ENCODE measurements at places on chromosomes 12 and 14. TPM values are rescaled to one million over a fixed set of nuclear protein-coding genes. Genes with fewer than 3 reads are reported as not detected.

The CD27 gene
- total RNA-seq, result 0.21 TPM

The CABP1 gene
- total RNA-seq, result 0.38 TPM

The RASAL1 gene
- 1.8 TPM for total RNA-seq

The TEAD4 gene
- 26.7 TPM for total RNA-seq

The NOP9 gene
- 13.9 TPM for total RNA-seq

The POU6F1 gene
- total RNA-seq, result 7.4 TPM

The FAM186B gene
- 1.7 TPM for total RNA-seq

The ABCD4 gene
- 21.5 TPM for total RNA-seq

The SERPINA5 gene
- 52.3 TPM for total RNA-seq

The PRH2 gene
- total RNA-seq, result not detected

The SLC10A1 gene
- not detected for total RNA-seq

- no peak for DNase-seq
Measured at GRCh38 chr14:64463195-64463594, 2.1 kb upstream of the AKAP5 start.

GRCh38 chr14:94770251-94770749 lies 387 bp upstream of the GSC start:
- DNase-seq, result no peak

DNA sequence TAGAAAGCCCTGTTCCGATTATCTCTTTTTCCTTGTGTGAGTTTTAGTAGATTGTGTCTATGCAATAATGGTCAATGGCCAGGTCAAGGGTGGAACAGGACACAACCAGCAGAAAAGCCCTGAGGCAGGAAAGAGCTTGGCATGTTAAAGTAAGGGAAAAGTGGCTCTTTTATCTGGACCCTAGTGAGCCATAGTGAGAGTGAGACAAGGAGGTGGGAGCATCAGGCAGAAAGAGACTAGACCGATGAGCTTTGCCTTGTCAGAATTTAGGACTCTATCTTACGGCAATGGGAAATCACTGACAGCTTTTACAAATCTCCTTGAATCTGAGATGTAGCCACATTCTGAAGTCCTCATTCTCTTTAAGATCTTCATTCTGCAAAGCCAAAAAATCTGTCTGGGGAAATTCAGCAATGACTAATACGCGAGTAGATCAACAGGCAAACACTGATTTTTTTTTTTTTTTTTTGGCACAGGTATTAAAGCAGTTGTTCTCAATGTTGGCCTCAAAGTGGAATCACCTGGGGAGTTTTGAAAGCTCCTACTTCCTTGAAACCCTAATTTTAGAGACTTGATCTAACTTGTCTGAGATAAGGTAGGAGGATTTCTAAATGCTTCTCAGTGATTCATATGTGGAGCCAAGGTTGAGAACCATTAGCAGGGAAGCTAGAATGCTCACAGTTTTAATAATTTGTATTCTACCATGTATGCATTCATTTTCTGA lies 33.9 kb downstream of the TMEM19 start:
- no peak for DNase-seq

DNA sequence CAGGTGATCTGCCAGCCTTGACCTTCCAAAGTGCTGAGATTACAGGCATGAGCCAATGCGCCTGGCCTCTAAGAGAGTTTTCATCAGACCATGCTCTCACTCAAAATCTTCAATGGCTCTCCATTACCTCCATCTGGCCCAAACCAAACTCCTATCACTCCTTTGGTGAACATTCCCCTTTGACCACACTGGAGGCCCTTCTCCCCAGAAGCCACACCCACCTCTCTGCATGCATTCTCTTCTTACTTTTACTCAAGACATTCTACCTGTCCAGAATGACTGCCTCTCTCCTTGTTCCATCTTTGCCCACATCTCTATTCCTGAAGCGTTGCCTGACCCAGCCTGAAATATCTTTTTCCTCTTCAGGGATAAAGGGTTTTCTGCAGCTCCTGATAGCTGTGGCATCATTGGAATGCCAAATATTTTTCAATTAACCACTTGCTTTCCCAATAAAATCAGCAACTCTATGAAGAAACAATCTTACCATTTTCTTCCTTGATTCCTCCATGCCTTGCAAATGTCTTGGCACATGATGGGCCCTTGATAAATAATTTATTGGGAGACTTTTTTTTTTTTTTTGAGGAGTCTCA lies 15.5 kb downstream of the PLEK2 start:
- no peak for DNase-seq

DNA sequence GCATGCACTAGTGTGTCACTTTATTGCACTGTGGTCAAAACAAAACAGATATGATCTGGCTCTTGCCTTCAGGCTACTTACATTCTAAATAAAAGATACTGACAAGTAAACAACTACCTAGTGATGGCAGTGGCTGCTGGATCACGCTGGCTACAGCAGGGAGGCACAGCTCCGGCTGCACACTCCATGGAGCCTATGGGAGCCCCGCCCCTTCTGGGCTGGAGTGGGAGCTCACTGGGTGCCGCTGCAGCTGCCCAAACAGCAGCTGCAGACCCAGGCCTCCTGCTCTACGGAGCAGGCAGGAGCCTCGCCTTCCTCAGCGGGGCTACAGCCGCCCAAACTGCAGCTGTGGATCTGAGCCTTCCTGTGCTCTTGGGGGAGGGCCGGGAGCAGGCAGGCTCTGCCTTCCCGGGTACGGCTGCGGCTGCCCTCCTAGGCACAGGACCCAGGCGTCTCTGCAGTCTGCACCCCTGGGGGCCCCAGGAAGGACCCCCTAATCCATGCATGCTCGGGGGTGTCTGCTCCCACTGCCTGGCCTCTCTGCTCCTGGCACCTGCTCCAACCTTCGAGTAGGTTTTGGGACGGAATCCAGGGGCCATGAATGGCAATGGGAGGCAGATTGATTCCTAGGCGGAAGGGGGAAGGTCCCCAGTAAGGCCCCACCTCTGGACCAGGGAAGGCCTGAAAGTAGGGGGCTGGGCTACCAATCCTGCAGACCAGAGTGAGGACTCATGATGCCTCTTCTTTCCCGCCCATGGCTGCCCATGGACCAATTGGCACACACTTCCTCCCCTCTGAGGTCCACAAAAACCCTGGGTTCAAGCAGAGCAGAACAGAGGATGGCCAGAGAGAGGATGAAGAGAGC lies 253.1 kb downstream of the ANO6 start:
- DNase-seq, result no peak

- no peak for DNase-seq
Measured at GRCh38 chr12:42757624-42758119, 168.1 kb upstream of the PRICKLE1 start.

- no peak for DNase-seq
Measured at GRCh38 chr12:16599081-16599480, 6.9 kb downstream of the LMO3 start.

GRCh38 chr12:44972746-44973421 lies 78.0 kb downstream of the DBX2 start:
- no peak for DNase-seq

GRCh38 chr14:99413172-99413571 lies 67.5 kb downstream of the SETD3 start:
- DNase-seq, result no peak

- no peak for DNase-seq
Measured at GRCh38 chr14:65703996-65704395, 291.5 kb downstream of the FUT8 start.

DNA sequence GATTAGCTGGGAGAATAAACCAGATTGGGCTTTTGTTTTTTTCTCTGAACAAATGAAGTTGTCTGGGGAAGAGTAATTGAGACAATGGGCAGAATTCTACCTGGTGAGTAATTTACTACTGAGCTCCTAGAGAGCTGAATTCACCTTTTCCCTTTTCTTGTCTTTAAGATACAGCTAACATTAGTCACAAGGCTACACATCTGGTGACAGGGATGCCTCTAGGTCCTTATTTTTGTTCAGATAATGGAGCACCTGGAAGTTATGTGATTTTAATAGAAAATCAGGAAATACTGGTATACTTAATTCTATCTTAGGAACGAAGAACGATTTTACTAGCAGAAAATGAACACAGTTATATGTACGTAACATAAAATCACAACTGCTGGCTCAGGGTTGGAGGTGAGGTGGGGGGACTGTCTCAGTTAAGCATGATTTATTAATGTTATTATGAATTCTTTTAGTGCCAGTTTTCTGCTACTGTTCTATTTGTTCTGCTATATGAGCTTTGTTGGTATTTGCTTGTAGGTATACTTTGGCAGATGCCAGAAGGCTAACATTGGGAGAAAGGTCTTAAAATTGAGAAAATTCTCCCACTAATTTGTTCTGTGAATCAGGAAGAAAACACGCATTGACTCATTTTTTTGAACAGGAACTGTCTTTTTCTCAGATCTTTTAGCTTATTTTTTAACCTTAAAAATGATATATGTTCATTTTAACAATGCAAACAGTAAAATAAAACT lies 482.7 kb upstream of the RGS6 start:
- DNase-seq, result no peak

- DNase-seq, result no peak
Measured at GRCh38 chr12:79710707-79711483, 20.1 kb upstream of the PAWR start.

DNA sequence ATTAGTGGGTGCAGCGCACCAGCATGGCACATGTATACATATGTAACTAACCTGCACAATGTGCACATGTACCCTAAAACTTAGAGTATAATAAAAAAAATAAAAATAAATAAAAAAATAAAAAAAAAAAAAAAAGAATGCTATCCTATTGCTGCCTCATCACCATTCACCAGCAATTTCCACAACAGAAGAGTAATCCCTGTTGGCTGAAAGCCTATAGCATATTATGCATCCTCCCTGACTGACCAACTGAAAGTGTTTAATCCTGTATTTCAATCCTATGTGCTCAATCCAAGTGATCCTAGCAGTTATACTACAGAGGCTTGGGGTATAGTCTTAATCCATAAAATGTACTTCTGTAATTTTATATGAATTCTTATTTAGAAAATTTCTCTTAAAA lies 18.5 kb downstream of the DICER1 start:
- DNase-seq, result no peak

DNA sequence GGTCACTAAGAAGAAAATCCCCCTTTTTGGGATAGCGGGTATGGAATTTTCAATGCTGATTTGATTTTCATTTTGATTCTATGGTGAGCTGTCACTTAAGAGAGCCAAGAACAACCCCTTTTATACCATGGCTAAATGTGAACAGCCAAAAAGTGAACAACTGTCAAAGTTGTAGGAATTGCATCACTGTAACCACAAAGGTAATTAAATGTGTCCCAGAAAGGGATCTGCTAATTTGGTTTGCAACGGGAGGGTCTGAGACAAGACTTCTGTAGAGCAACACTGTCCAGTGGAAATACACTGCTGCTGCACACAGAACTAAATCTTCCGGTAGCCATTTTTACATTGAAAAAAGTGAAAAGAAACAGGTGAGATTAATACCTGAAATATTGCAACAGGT lies 14.6 kb downstream of the CHST11 start:
- DNase-seq, result no peak

GRCh38 chr14:24053548-24054323 lies 1.9 kb downstream of the CARMIL3 start:
- DNase-seq, result no peak

DNA sequence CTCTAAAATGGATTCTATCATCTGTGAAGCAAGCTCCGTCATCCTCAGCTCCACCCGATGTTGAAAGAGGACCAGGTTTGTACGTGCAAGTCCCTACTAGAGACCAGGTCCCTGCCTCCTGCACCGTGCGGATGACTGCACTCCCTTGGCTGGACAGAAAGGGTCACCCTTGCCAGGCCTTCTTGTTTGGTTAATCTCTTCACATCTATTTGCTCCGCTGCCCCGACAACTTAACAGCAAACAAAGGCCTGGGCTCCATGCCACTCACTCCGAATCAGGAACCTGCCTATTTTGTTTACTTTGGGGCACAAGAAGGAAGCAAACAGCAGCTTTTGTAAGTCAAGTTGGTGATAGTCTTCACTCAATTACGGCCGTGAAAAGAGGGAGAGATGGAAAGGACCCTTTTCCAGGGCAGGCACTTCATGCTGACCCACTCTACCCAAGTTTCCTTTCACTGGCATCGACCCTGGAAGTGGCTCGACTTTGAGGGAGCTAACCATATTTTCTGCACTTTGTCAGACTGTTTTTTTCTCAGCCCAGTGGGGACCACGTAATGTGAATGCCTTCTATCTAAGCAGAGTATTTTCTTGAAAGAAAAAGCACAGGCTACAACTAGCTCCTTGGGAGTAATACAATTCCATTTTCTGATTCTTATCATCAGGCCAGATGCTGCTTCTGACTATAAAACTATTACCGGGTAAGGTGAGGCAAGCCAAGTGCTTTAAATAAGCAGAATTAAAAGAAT lies 202.6 kb downstream of the FOXN3 start:
- DNase-seq, result peak; percentile 90

DNA sequence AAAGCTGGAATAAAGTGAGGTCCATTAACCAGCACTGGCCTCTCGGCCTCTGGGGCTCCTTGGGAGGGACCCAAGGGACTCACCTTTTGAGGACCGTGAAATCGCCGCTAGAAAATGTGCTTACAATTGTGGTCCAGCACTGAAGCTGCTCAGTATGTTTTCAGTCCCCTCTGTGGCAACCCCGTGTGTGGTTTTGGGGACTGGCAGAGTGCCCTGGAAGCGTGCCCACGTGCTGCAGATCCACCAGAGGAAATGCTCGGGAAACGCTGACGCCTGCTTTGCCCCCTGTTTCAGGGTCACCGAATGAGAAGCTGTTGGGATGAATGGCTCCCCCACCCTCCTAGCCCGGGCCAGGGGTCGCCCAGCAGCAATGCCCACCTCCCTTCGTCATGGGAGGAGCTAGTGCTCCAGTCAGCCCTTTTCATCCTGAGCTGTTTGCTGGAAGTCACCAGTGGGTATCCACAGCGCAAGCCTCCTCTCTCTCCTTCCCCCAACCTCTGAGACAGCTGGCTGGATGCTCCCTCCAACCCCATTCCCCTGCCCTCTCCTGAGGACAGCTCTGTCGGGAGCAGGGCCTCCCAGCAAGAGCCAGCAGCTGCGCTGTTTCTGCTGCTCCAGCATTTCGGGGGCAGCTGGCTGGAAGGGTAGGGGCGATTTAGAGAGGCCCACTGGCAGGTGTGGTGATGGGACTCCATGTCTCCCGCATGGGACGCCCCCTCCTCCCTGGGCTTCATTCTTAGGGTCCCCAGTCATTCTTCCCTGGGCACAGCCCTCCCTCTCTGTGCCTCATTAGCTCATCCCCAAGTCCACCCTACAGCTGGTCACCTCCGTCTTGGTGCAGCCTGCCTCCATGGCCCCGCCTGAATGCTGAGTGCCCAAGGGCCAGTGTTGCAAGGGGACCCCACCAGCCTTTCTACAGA lies 33.2 kb upstream of the PPP1R13B start:
- DNase-seq, result peak; percentile 93

DNA sequence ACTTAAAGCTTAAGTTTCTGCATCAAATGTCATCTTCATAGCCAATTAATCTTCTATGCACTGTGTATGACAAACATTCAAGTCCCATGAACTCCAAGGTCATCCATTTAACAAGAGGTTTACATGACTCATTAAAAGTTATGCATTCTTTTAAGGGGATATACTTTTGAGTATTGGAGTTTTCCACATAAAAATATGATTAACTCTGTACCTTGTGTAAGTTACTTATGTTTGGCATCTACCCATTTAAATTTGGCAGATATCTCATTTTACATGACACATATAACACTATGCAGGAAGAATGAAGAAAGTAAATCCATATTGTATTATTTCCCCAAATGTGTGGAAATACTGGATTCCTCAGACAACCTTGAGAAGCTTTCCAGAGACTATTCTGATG lies 240.2 kb downstream of the PAX9 start:
- DNase-seq, result no peak

Data from pancreas (tissue), 10 donors.